ENCODE measurements at places on chromosomes 1 and 21. TPM values are rescaled to one million over a fixed set of nuclear protein-coding genes. Genes with fewer than 3 reads are reported as not detected.

MED8 gene
- 58.9 TPM for total RNA-seq

EDEM3 gene
- 23.6 TPM for total RNA-seq

CFHR2 gene
- not detected for total RNA-seq

TMCO4 gene
- total RNA-seq = 33.8 TPM

CNR2 gene
- total RNA-seq = not detected

PAX7 gene
- total RNA-seq = not detected

MYOG gene
- not detected for total RNA-seq

TRPM2 gene
- not detected for total RNA-seq

PGLYRP4 gene
- not detected for total RNA-seq

UBL4B gene
- not detected for total RNA-seq

CA6 gene
- not detected for total RNA-seq

CHIA gene
- total RNA-seq = 0.11 TPM

JMJD4 gene
- 46.3 TPM for total RNA-seq

NBL1 gene
- 26.6 TPM for total RNA-seq

NTRK1 gene
- not detected for total RNA-seq

OR2T27 gene
- total RNA-seq = not detected

MARK1 gene
- total RNA-seq = under 0.01 TPM

SPRR1B gene
- not detected for total RNA-seq

GBP2 gene
- total RNA-seq = 17.8 TPM

PTGFR gene
- total RNA-seq = 8.2 TPM

C1orf185 gene
- total RNA-seq = not detected

S100A3 gene
- total RNA-seq = 31.2 TPM

NCMAP gene
- total RNA-seq = under 0.01 TPM

GPR89B gene
- total RNA-seq = 29.7 TPM

KCND3 gene
- total RNA-seq = under 0.01 TPM

PRR9 gene
- total RNA-seq = 6.4 TPM

TAF1A gene
- 9.0 TPM for total RNA-seq

ITGB2 gene
- not detected for total RNA-seq

Data from placental epithelial cell (primary cell).